ENCODE measurements at places on chromosomes 12 and 14. TPM values are rescaled to one million over a fixed set of nuclear protein-coding genes. Genes with fewer than 3 reads are reported as not detected.
A peak's percentile ranks its signal among the peaks of the same experiment; 100 is the strongest.

DNA sequence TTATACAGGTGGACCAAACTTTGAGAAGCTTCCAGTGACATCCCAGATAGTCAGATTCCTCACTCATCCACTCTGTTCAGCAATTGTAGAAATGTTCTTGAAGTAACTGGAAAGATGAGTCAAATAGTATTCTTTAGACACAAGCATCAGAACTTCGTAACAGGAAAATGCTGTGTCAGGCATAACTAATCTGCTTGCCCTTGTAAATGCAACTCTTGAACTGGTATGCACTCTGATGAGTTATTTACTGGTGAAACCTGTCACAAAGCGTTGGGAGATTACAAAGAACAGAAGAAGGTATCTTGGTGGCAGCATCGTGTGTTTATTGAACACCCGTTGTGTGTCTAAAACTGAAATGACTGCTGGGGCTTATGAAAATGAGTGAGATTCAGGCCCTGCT, 10.8 kb upstream of the DUSP6 start:
- DNase-seq = peak; percentile 51

DNA sequence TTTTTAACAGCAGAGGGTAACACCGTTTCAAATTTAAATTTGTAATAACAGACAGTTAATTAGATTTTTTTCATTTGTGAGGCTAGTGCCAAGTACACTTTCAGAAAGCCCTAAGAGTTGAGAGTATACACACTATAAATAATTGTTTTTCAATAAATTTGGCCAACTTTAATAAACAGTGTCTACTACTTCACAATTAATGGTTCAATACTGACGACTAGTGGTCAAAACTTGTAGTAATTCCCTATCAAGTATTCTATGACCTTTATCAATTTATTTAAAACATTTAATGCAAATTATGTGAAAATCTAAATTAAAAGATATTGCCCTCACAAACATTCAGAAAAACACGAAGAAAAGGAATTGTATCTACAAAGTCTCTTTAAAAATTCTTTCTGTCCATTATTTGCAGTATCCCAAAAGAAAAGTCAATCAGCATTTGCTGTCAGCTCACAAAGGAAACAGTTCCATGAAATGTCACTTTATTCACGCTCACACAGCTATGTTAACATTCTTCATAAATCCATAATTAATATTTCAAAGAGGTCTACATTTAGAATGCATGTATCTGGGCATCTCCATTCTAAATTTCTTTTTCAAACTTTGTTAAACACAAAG, 91.2 kb downstream of the CEP128 start:
- peak; percentile 52 for DNase-seq

GRCh38 chr12:69527506-69528272, 57.5 kb downstream of the FRS2 start:
- peak; percentile 91 for DNase-seq

GRCh38 chr12:70244409-70244808, 1.2 kb downstream of the CNOT2 start:
- no peak for DNase-seq

DNA sequence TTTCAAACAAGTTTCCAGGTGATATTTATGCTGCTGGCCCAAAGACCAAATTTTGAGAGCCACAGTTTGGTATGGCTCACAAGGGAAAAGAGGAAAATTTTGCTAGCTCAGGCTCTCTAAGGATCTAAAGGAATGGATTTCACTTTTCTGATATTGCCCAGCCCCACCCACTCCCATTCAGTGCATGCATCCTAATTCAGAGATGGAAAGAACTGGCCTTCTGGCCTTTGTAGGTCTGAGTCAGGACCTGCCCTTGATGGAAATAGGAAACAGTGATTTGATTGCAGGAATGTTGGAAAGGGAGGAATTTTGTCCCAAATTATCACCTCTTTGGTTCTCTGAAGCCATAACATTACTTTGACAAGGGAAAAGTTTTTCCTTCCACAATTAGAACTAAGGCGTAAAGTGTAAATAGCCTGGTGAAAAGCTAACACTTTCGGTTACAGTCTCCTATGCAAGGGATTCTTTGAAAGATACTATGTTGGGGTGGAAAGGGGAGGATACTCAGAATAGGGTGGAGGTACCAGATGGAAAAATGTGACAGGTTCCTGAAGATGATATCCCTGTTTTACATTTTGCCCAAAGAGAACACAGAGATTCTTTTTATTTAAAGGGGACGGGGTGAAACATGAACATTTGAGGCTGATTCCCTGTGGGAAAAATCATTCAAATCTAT, 11.1 kb downstream of the ZNF641 start:
- no peak for DNase-seq

DNA sequence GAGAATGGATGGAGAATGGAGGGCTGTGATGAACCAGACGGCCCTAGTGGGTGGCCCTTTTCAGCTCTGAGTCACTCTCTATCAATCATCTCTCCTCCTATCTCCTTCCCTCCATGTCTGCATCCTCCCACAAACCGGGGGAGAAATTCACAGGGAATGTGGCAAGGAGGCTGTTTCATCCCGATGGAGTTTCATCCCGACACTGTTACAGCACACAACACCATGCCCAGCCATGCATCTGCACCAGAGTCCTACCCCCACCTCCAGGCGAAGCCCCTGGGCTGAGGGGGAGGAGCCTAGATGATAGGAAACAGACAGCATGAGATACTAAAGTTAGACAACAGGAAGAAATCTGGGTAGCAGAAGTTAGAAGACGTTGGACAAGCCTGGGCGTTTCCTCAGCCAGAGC, 20.8 kb downstream of the SLC8B1 start:
- no peak for DNase-seq

GRCh38 chr12:46682148-46682547, 143.6 kb downstream of the SLC38A4 start:
- DNase-seq = no peak

- peak; percentile 26 for DNase-seq
Observed at GRCh38 chr12:128798571-128799341, 25.0 kb downstream of the SLC15A4 start.

DNA sequence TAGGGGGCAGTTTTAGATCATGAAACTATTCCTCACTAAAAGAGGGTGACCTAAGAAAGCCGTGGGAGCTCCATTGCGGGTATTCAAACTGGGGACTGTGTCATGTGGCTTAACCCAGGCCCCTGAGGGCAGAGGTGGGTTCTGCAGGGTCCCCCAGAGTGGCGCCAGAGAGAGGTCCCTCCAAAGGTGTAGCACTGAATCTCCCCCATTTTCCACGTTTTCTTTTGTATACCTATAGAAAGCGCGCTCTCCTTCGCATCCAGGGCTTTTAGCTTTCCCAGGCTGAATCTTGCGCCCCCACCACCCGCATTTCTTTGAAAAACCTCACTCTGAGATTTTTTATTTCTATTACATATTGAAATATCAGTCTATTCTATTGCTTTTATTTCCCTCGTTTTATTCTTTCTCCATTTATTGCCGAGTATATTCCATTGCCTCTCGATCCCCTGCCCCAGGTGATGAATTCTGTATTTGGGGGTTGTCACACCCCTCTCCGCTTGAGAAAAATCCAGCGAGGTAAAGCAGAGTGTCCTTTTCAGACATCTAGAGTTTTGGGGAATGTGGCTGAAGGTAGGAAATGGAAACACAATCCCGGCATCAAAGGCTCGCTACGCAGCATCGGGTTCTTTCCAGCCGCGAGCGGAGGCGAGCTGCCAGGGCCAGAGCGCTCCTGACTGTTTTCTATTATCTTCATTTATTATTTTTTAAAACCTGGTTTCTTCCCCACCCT, 870 bp upstream of the HOXC13 start:
- DNase-seq = no peak

- no peak for DNase-seq
Observed at GRCh38 chr12:65162609-65163008, 6.8 kb upstream of the LEMD3 start.

DNA sequence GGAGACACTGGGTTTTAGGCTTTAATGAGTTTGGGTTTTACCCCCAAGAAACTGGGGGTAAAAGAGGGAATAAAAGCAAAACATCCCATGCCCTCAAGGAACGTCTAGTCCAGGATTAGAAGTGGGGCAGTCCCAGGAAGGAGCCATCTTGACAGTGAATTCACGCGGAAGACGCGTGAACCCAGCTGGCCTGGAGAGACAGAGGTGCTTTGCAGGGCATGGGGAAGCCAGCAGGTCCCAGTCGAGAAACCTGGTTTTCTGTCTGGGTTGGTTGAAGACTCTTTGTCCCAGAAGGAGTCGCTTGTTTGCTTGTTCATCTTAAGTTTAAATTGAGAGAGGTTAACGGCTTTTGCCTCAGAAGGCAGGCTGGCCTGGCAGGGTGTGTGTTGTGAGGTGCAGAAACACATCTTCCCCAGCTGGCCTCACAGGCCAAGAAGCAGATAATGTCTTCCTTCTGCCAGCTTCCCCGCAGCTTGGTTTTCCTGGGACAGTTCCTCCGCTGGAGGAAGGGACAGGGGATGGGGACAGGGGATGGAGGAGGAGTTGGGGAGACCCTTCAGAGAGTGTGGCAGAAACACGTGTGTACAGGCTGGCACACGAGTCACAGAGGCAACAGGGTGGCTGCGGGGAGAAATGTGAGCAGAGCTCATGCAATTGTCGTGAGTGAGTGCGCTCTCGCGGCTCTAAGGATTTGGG, 18.5 kb upstream of the CD9 start:
- DNase-seq = no peak

DNA sequence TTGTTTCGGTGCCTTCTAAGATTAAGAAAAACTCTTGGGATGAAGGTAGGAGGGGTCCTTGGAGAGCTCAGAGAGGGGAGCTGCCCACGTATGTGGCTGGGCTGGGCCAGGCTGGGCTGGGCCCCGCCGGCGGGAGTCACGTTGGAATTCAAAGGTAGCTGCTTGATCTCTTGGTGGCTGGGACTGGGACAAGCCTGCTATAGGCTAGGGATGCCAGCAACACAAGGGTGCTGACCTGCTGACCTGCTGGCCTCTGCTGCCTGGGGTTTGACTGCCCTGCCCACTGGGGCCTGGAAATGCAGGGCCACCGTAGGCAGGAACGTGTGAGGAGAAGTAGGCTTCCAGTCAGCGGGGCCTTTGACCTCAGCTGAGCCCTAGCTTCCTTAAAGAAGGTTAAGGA, 52.8 kb upstream of the GTF2A1 start:
- no peak for DNase-seq

- DNase-seq = no peak
Observed at GRCh38 chr12:105330931-105331804, 677 bp downstream of the C12orf75 start.

DNA sequence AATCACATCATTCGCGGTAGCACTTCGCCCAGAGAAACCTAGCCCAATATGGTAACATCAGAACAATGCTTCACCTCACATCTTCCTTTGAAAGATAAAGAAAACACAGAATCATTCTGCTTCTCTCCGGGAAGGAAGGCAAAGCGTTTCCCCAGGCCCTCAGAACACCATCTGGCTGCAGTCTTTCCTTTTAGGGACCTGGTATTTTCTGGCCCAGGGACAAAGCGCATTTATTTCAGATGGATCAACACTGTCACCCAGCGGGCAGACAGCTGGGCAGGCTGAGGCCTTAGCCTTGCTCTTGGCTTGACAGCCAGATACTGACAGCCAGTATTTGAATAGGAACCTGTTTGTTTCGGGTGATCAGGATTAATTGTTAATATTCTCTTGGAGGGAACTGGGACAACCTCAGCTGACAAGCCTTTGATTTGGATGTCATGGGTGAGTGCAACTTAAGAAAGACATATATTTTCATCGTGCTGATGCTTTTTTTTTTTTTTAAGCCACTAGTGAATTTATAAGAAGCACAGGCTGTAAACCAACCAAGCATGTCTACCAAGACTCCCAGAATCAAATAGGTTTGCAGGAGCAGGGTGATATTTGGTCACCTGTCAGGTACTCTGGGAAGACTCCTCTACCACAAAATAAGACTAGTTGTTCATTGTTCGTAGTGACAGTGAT, 118.9 kb downstream of the VEZT start:
- peak; percentile 68 for DNase-seq

- DNase-seq = no peak
Observed at GRCh38 chr14:62030387-62030786, 268.2 kb downstream of the SNAPC1 start.

DNA sequence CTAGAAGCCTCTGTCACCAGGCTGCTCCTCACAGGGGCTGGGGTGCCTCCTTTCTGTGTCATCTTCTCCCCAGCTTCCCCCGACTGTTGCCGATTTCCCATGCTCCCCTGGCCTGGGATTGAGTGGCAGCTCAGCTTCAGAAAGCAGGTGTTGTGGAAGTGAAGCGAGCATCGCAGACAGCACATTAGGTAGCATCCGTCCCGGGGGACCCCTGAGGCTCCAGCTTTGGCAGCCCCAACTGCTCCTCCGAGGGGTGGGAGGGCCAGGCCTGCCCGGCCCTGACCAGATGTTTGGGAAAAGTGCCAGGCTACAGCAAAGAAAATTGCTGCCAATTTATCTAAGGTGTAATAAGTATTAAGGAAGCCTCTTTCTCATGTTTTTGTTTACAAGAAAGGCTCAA, 1045.6 kb downstream of the BCL11B start:
- DNase-seq = no peak

DNA sequence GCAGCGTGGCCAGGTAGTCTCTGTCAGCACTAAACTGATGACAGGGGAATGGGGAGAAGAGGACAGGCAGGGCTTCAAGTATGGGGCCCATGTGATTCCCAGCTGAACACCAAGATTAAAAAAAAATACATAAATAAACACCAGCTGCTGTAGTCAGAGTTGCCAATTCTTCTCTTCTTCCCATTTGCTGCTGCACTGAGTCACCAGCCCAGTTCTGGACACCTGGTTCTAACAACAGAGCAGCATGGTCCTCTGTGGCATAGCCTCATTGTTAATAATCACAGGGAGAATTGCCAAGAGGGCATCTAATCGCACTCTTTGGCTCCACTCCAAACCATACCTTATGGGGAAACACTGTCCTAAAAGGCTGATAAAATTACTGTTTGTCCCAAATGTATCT, 15.1 kb downstream of the PPM1H start:
- peak; percentile 56 for DNase-seq

GEMIN2 gene
- total RNA-seq = 34.5 TPM

OTOGL gene
- under 0.01 TPM for total RNA-seq

FIGNL2 gene
- total RNA-seq = 5.5 TPM

PTPRO gene
- total RNA-seq = 0.69 TPM

MYF6 gene
- 0.52 TPM for total RNA-seq

NTS gene
- not detected for total RNA-seq

Data from renal cortical epithelial cell (primary cell).